ENCODE measurements at places on chromosomes 7 and 10.

GRCh38 chr7:157752832-157753291 is 416.1 kb downstream of the DNAJB6 start:
- no peak for DNase-seq

DNA sequence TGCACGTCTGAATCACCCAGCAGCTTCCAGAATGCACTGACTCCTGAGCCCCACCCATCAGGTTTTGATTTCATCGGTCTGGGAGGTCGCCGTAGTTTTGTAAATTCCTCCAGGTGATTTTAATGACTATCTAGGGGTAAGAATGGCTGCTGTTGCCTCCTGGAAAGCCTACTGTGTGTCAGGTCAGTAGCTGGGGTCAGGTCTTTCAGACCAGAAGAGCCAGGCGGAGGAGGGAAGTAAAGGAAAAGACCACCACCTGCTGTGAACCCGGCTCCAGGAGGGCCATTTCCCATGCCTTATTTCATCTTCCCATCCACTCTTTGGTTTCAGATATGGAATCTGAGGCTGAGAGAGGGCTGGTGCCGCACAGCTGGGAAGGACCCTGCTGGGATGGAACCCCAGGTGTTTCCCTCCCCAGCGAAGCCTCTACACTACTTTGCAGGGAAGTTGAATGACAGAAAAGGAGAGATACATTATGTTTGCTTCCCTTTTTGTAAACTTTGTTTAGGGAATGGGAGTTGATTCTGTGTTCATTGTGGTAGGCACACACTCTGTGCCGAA is 19.8 kb downstream of the ADAMTS14 start:
- no peak for DNase-seq

DNA sequence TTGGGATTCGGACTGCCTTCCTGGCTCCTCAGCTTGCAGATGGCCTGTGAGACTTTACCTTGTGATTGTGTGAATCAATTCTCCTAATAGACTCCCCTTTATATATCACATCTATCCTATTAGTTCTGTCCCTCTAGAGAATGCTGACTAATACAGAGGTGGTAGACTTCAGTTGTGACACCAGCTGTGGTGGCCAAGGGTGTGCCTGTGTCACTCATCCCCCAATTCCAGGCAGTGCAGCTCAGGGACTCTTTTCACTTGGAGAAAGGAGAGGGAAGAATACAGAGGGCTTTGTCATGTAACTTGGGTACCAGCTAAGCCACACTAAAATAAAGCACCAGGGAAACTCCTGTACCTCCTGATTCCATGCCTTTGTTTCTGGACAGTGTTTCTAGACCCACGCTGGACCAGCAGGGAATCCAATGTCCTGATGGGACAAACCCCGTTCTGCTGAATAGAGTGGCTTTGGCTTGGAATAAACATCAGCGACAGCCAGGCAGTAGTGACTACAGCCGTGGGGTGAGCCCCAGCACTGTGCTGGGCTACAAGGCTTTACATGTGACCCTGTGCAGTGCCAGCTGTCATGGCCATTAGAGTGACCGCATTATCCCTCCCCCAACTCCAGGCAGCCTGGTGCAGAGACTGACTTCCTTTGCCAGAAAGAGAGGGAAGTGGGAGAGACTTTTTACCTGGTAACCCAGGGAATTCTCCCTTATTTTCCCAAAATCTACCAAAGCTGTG is 233.6 kb downstream of the ANK3 start:
- no peak for DNase-seq

- no peak for DNase-seq
These were observed 12.5 kb downstream of the NPVF start for GRCh38 chr7:25215694-25216335.

DNA sequence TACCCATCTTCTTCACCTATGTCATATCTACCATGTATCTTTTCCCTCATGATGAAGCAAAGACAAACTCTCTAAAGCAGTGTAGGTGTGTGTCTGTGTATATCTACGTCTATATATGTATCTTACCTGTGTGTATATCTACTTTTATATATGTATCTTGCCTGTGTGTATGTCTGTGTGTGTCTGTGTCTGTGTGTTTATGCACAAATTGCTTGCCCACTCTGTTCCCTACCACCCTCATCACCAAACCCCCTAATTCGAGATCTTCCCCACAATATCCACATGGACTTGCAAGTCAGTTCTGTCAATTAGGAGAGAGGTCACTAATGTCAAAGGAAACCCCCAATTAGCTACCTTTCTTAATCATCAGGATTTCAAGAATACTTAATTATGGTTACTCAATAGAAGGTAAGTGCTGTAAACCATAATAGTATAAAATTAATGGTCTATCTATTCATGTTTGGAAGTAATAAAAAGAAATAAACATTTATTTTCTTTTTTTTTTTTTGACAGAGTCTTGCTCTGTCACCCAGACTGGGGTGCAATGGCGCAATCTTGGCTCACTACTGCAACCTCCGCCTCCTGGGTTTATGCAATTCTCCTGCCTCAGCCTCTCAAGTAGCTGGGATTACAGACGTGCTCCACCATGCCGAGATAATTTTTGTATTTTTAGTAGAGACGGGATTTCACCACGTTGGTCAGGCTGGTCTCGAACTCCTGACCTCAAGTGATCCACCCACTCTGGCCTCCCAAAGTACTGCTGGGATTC is 43.6 kb downstream of the ANKRD61 start:
- DNase-seq = no peak

DNA sequence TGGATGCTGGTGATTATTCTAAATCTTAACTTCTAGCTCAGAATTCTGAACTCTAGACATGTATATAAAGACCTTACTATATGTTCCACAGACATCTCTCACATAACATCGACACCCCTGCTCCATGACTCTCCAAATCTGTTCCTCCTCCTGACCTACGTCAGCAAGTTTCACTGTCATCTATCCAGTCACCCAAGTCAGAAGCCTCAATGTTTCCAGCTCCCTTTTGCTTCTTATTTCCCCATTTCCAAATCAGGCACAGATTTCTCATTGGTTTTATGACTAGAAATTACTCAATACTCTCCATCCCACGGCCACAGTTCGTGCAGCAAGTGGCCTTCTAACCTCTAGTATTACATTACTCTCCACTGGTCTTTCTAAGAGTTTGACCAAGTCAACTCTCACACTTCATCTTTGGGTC is 28.5 kb downstream of the EPC1 start:
- DNase-seq = no peak

DNA sequence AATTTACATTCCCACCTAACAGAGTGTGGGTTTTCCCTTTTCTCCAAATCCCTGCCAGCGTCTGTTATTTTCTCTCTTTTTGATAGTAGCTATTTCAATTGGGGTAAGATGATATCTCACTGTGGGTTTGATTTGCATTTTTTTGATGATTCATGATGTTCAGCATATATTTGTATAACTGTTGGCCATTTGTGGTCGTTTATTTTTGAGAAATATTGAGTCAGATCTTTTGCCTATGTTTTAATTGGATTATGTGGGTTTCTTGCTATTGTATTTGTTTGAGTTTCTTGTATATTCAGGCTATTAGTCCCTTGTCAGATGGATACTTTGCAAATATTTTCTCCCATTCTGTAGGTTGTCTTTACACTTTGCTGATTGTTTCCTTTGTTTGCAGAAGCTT is 193.8 kb downstream of the ABCA13 start:
- DNase-seq = no peak

DNA sequence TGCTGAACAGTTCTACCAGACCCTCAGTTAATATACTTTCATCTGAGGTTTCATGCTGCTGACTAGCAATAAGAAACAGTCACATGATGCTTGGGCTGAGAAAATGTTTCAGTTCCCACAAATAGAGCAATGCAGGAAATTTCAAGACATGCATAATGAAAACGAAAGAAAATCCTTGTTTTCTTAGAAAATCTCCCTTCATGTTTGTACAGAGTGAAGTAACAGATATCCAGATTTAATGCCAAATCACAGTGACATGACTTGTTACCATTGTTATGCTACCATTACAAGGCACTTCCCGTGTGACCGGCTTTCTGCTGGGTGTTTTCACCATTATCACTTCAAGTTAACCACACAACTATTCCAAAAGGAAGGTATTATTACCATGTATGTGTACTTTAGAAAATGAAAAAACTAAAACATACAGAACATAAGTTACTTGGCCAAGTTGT is 121.7 kb downstream of the DOCK4 start:
- no peak for DNase-seq

Measured in HTR-8/SVneo (cell line).